ENCODE measurements at places on chromosomes 7 and 10.

DNA sequence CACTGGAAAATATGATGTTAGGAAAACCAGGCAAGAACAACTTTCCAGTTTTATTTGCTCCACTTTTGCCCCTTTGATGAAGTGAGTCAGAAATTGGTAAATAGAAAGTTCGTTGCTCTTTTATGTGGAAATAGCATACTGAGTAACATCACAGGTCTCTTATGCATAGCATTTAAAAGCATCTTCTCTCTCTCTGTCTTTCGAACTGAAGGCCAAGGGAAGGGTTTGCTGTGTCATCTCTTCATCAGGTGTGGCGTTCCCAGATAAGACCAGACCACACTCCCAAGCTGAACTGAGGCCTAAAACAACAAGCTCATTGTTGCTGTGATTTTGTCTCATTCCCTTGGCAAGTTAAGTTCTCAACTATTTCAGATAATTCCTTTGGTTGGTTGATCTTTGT, 131.8 kb upstream of the GRB10 start:
- no peak for DNase-seq

GRCh38 chr10:75024971-75025523, 86.4 kb upstream of the SAMD8 start:
- no peak for DNase-seq

DNA sequence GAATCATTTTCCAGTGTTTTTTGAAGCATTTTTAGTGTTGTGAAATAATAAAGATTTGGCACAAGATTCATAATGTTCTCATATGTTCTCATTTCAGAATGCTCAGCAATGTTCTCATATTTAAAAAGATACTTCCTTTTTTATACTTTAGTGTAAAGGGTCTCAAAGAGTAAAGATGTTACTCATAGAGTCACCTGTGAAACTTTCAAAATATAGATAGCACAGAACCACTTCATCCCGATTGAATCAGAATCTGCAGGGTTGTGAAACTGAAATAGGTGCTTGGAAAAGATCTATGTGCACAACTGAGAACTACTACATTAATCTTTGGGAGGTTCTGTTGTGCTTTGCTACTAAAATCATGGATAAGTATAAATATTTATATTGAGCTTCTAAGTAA, 144.7 kb downstream of the MDFIC start:
- DNase-seq, result no peak

DNA sequence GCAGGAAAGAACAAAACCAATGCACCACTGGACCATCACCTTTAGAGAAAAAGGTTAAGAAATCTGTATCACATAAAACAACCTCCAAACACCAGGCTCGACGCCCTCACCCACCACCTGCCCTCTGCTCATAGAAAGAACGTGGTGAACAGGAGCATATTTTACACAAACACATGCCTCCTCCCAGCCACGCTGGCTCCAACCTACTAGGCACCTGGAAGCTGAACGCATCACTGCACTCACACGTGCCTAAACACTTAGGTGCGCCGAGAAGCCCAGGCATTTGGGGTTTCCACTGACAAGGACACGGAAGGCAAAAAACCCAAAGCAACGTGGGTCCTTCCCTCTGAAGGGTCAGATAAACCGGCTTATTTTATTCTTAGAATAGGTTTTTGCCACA, 56.0 kb downstream of the PTPRN2 start:
- no peak for DNase-seq

DNA sequence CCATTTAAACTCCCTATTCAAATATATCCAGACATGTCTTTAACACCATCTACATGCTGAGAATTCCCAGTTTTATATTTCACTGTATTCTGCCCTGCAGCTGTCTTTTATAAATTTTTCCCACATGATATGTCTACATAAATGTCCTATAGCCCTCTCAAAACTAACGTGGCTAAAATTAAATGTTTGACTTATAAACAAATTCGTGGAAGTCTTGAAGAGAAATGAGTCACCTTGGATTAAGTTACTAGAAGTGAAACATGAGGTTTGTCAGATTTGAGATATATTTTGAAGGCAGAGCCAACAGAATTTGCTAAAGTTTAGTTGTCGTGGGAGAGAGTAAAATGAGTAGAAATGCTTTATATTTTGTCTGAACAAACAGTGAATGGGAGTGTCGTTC, 386.9 kb upstream of the CNTNAP2 start:
- no peak for DNase-seq

- DNase-seq, result no peak
Observed at GRCh38 chr7:116588641-116589594, 64.1 kb downstream of the CAV1 start.

Data from activated CD4-positive, alpha-beta T cell treated with anti-CD3 and anti-CD28 coated beads for 24 hours (primary cell).